ENCODE measurements at places on chromosomes 1 and 21.

DNA sequence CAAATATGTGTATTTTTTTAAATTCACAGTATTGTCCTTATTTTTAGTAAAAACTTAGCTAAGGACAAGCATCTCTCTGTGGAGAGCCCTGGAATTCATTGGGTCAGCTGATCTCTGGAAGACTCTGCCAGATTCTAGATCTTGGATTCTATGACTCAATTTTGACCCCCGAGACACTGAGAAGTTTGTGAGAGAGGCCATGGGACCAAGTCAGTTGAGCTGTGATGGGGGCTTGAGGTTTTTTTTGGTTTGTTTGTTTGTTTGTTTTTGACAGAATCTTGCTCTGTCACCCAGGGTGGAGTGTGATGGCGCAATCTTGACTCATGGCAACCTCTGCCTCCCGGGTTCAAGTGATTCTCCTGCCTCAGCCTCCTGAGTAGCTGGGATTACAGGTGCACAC is 13.5 kb downstream of the SHISA4 start:
- DNase-seq: no peak

- DNase-seq: no peak
Measured at GRCh38 chr1:180173952-180174351, 19.3 kb downstream of the QSOX1 start.

- DNase-seq: no peak
Measured at GRCh38 chr1:200774735-200775444, 36.2 kb downstream of the CAMSAP2 start.

- DNase-seq: no peak
Measured at GRCh38 chr1:42983253-42983652, 24.6 kb upstream of the SLC2A1 start.

GRCh38 chr1:61132645-61133334 is 50.4 kb downstream of the NFIA start:
- no peak for DNase-seq

GRCh38 chr1:38565020-38565491 is 294.5 kb downstream of the RRAGC start:
- no peak for DNase-seq

DNA sequence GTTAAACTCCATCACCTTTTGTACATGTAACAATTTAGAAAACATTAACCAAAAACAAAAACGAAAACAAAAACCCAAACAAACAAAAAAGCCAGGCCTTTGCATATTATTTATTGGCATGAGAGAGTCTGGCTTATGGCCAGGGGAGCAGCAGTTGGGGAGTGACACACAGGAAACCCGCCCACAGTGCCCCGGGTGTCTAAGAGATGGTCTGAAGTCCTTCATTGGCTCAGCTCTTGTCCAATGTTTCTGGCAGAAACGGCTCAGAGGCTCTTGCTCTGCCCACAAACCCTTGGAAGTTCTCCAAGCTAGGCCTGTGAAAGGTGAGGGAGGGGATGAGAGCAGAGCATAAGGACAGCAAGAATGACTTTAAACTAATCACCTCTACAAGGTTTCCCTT is 131.5 kb downstream of the CNIH3 start:
- DNase-seq: no peak

GRCh38 chr1:109639063-109639840 is 16.6 kb upstream of the GSTM4 start:
- DNase-seq: no peak

DNA sequence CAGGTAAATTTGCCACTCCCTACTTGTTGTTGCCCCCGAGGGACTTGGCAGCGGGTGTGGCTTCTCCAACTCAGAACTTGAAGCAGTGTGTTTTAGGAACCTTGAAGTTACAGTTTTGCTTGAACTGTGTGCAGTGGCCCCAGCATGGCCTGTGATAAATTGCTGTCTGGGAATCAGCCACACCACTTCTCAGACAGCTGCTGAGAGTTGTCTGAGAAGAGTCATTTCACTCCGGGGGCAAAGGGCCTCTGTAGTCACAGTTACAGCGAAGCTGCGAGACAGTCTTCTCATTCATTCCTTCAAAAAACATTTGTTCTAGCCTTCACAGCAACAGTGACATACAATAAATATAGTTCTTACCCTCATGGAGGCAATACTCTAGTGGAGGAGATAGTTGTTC is 70.3 kb downstream of the PROX1 start:
- no peak for DNase-seq

Data from D721Med (cell line).